ENCODE measurements at places on chromosomes 4 and X.

DNA sequence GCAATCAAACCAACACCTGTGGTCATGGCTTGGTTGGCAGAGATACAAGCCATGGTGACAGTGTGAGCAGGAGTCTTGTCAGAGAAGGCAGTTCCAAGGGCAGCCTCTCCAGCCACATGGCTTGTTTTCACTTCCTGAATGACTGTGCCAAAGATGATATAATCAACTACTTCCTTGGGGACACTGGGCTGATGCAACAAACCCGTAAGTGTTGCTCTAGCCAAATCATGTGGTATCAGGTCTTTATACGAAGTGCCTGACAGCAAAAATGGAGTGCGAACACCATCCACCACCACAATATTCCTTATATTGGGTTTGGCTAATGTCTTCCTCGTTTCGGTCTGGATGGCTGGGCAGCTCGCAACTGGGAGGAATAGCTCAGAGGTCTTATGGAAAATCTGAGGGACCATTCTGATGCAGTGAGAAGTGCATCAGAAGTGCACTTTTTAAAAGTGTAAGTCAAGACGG is 922.0 kb downstream of the NLGN4X start:
- no peak for DNase-seq

DNA sequence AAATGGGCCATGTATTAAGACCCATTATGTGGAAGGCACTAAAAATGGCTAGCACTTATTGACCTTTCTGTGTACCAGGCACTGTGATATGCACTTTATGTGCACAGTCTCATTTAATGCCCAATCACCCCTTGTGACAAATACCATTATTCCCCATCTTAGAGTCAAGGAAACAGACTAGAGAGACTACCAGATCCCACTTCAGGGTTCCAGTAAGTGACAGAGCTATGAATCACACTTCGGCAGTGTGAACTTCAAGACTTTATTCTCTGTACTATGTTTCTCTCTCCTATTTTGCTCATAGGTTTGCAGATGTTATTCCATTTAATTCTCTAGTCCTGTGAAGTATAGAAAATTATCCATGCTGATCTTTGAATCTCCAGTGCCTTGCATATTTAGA is 107.0 kb downstream of the NFKB1 start:
- no peak for DNase-seq

DNA sequence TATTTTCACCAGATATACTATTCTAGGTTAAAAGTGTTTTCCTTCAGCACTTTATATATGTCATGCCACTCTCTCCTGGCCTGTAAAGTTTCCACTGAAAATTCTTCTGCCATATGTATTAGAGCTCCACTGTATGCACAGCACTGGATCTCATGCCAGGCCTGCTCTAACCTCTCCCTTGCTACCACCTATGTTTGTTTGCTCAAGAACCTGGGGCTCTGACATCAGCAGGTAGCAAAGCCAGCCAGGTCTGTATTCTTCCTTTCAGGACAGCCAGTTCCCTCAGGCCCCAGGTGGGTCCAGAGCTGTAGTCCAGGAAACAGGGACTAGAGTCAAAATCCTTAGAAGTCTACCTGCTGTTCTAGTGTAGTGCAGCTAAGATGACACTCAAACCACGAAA is 19.1 kb upstream of the MUC7 start:
- DNase-seq, result no peak

DNA sequence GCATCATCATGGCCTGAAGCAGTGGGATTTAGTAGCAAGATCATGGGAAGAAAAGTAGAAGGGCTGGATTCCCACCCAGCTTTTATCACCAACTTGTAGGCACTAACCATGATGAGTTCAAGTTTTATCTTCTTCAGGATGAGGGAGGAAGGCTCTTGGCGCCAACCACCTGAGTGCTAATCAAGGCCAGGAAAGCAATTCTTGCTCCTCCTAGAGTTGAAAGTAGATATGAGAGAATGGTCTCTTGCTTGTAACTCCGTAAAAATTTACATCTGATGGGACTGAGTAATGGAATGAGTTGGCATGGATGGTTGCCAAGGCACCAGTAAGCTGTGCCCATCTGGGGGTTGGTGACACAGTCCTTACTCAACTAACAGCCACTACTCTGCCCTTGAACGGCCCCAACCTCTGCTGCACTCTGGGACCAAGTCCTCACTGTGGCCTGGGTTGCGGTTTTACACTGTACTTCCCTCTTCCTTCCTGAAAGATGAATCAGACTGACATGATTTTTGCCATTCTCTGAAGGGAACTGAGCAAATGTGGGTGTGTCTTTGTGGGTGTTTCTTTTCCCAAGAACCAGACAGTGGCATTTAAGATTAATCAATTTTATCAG is 39.4 kb upstream of the NDP start:
- DNase-seq, result peak; percentile 63

DNA sequence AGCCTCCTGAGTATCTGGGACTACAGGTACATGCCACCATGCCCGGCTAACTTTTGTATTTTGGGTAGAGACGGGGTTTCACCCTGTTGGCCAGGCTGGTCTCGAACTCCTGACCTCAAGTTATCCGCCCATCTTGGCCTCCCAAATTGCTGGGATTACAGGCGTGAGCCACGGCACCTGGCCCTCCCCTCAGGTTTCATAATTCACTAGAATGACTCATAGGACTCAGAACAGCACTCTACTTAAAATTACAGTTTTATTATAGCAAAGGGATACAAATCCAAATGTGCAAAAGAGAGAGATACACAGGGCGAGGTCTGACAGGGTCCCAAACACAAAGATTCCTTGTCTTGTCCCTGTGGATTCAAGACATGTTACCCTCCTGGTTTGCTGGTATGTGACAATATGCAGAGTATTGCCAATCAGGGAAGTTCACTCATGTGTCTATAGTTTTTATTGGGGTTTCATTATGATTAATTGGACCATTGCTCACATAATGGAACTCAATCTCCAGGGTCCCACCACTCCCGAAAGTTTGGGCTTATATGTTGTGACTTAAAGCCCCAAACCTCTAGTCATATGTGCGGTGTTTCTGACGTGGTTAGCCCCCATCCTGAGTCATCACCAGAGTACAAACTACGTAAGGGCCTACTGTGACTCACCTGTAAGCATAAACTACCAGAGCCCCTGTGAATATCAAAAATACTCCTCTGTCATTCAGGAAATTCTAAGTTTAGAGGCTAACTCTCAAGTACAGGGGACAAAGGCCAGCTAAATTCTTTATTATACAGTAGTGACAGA is 5.2 kb downstream of the YIPF6 start:
- peak; percentile 68 for DNase-seq

DNA sequence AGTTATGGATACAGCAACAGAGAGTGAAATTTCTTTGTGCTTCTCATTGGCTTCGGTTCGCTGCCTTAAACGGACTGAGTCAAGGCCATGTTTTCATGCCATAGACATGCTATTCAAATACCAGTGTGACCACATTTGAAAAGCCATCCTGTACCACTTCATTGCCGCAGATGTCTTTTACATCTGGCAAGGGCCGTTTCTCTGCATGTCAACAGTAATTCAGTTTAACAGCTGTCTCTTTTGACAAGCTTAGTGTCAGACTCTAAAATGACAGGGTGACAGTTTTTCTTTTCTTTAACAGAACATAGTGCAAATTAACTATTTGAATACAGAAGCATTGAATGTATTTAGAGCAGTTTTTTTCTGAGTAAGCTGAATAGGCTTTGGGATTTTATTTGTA is 362.2 kb upstream of the POU3F4 start:
- no peak for DNase-seq

DNA sequence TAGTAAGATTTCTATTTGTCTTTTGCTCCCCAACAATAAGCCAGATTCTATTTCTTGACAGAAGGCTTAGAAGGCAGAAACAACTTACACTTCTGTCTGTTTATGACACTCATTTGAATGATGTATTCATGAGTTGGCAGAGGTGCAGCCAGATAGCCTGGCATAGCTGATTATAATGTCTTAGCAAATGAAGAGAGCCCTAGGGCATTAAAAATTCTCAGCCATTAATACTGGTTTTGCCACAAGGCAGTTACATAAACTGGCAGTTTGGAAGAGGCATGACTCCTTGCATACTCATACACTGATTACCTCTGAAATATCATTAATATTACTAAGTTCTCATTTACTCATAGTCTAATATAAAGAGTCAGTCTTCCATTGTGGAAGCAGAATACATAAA is 728.5 kb upstream of the NDST4 start:
- no peak for DNase-seq

DNA sequence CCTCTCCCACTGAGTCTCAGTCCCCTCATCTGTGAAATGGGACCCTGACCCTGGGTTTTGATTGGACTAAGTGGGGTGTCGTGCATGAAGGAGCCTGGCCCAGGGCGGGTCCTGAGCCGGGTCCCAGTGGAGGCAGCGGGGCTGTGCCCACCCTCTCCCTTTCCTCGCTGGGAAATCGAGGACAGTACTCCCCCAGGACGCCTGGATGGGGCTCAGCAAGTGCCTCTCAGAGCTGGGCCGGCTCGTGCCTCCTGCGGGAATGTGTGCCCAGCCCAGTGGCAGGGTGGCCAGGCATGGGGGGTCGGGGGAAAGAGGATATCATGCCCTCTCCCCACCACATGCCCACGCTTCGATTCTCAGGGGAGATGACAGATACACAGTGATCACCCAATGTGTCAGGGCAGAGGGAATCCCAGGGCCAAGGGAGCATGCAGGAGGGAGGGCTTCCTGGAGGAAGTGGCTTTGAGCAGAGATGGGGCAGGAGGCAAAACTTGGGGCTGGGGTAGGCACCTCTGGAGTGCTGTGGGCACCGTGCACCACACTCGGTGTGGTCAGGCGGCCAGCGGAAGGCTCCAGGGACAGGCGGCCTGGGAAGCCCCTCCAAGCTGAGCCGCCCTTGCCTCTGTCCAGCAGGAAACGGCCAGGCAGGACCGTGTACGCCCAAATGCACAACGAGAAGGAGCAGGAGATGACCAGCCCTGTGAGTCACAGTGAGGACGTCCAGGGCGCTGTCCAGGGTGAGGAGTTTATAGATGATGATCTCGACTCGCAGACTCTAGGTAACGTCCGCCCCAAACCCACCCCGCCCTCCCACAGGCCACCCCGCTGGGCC is 203.0 kb downstream of the AFAP1 start:
- no peak for DNase-seq

DNA sequence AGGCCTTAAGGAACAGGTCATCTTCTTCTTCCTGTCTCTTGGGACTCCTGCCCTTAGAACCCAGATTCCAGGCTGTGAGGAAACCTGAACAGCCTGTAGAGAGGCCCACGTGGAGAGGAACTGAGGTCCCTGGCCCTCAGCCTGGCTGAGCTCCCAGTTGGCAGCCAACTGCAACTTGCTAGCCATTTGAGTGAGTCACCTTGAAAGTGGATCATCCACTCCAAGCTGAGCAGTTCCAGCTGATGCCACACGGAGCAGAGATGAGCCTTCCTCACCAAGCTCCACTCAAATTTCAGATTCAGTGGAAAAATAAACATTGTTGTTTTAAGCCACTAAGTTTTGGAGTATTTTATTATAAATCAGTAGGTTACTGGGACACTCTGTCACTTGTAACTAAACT is 392.5 kb downstream of the BCOR start:
- DNase-seq, result no peak

DNA sequence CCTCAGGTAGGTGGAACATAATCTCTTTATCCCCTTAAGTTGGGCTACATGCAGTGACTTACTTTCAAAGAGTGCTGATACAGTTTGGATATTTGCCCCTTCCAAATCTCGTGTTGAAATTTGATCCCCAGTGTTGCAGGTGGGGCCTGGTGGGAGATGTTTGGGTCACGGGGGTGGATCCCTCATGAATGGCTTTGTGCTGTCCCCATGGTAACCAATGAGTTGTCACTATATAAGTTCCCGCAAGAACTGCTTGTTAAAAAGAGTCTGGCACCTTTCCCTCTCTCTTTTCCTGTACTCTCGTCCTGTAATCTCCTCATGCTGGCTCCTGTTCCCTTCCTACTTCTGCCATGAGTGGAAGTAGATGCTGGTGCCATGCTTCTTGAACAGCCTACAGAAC is 71.3 kb downstream of the GLRA3 start:
- no peak for DNase-seq

GRCh38 chr4:7865533-7865932 is 74.1 kb downstream of the AFAP1 start:
- no peak for DNase-seq

DNA sequence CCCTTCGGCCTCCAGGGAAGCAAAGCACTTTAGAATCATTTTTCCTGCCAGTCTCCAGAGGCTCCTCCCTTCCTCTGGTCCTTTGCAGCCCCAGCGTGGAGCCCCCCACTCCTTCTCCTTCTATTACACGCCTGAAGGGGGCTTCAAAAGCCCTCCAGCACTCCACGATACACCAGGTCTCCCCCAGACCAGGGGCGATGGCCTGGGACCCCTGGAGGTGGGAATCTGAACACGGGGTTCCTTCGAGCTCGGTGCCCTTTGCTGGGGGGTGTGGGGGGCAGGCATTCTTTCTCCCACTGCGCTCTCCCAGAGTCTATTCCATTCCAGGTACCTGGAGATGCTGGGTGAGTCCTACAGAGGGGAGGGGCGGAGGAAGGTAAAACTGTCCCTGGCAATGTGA is 97.6 kb downstream of the HMX1 start:
- no peak for DNase-seq

GRCh38 chr4:73583666-73584065 is 36.6 kb downstream of the RASSF6 start:
- DNase-seq, result no peak

DNA sequence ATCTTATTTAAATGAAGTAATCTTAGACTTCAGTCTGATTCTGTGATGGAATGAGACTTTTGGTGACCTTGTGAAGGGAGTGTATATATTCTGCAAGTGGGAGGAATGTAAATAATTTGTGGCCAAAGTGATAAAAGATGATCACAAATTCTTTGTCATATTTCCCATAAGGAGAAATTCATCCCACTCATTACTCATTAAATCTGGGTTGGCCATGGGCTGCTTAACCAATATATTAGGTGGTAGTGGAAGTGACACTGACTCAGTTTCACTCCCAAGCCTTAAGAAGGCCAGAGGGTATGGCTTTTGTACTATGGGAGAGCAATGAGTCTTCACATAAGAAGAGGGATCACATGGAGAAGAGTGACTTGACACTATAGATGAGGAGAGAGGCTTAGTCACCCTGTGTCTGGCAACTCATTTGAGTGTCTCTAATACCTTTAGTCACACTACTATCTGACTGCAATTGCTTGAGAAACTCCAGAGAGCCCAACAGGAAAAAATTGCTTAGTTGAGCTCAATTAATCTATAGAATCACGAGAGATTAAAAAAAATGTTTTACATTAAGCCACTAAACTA is 408.2 kb upstream of the PITX2 start:
- DNase-seq, result no peak

- no peak for DNase-seq
These were observed 138.4 kb upstream of the HHIP start for GRCh38 chr4:144507311-144508101.

DNA sequence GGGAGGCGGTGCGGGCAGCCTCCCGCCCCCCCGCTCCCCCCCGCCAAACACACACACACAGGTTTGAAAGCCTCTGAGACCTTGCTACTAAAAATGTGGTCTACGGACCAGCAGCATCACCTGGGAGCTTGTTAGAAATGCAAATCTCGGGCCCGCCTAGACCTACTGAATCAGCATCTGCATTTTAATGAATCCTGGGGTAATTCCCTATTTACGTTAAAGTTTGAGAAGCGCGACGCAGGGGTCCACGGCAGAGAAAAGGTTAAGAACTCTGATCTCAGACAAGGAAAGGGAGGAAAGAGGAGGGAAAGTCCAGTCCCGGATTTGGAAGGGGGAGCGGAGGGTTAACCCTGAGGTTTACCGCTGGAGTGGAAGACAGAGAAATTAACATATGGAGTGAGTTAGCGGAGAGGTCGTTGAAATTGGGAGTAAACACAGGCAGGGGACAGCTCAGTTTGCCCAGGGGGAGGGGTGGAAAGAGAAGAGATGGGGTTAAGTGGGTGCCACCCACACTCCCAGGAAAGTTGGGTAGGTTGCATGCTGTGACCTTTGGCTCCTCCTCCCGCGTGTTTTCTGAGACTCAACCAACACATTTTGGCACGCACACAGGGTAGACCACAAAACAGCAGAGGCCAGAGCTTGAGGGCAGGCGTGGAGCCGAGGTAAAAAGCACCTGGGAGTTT is 483.6 kb downstream of the BCOR start:
- DNase-seq, result peak; percentile 81

All from stimulated activated CD4-positive, alpha-beta T cell treated with anti-CD3 and anti-CD28 coated beads, Interleukin-4, amount 100 ng/mL, for 24 hours (primary cell).